ENCODE measurements at places on chromosomes 7 and 10. TPM values are rescaled to one million over a fixed set of nuclear protein-coding genes. Genes with fewer than 3 reads are reported as not detected.

DNA sequence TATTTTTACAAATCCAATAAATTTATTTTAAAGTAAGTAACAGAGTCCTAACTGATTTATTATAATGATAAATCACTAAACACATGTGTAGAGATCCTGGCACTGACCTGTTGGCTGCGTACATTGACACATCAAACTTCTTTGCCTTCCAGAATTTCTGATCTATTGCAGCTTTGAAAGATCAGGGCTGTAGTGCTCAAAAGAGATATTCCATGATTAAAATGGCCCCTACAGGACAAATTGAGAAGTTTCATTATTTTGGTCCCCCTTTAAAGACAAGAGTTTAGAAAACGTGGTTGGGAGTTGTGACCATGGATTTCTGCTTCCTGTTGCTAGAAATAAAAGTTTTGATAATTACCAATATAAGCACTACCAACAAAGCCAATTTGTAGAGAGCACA, 87.7 kb upstream of the PDK4 start:
- H3K27me3 ChIP-seq, result no peaks in the 10 kb centered on the region
- H3K4me3 ChIP-seq, result no peak overlapping the region
- DNase-seq, result peak; percentile 67
- 0 out of 2 replicates have a peak, but pooled peaks cover 3% of the 10 kb centered on the region for H3K4me1 ChIP-seq

DNA sequence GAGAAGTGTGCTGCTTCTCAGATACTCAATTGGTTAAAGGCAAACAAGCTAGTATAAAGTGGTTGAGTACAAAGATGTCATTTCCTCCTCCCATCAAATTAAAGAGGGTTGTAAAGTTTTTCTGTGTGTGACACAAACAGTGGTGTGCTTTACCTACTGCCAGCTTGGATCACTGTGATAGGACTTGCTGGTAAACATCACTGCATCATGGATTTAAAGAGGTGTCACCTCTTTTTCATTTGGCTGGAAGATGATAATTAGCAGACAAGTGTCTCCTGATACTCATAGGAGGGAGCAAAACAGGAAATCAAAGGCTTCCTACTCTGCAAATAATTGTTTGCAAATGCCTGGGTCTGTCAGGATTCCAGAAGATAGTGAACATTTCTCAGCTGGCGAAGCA, 200.5 kb downstream of the MDFIC start:
- no peaks in the 10 kb centered on the region for H3K27me3 ChIP-seq
- no peaks in the 10 kb centered on the region for H3K4me1 ChIP-seq
- no peak overlapping the region for H3K27ac ChIP-seq
- no peak for DNase-seq
- H3K36me3 ChIP-seq, result no peaks in the 10 kb centered on the region
- H3K4me3 ChIP-seq, result no peak overlapping the region

DNA sequence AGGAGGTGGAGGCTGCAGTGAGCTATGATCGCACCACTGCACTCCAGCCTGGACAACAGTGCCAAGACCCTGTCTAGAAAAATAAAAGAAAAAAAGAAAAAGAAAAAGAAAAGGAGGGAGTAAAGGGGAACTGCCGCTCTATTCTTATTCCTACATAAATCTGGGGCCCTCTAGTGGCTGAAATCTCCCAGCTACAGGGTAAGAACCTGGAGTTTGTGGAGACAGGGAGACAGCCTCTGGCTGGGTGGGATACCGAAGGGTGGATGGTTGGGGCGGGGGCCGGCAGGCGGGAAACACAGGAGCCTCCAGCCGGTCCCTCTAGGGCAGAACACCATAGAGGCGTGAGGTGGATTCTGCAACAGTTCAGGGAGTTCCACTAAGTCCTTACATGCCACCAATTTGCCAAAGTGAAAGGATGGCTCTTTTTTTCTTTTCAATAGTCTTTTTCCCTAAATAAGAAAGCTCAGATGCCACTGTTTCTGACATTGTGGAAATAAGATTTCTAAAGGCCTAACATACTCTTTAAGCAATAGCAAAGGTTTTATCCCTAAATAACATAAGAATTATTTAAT, 117.3 kb downstream of the SVIL start:
- H3K4me1 ChIP-seq, result no peaks in the 10 kb centered on the region
- H3K27me3 ChIP-seq, result no peaks in the 10 kb centered on the region
- no peak overlapping the region for H3K27ac ChIP-seq

- H3K4me3 ChIP-seq, result no peak overlapping the region
- no peak overlapping the region for H3K27ac ChIP-seq
- no peaks in the 10 kb centered on the region for H3K4me1 ChIP-seq
- no peaks in the 10 kb centered on the region for H3K36me3 ChIP-seq
These were observed 106.5 kb downstream of the HTR7 start for GRCh38 chr10:90751107-90751997.

GRCh38 chr7:40331915-40332314, 197.1 kb downstream of the SUGCT start:
- no peak overlapping the region for H3K27ac ChIP-seq
- H3K27me3 ChIP-seq, result no peaks in the 10 kb centered on the region
- no peaks in the 10 kb centered on the region for H3K4me1 ChIP-seq
- H3K36me3 ChIP-seq, result no peaks in the 10 kb centered on the region
- DNase-seq, result no peak

DNA sequence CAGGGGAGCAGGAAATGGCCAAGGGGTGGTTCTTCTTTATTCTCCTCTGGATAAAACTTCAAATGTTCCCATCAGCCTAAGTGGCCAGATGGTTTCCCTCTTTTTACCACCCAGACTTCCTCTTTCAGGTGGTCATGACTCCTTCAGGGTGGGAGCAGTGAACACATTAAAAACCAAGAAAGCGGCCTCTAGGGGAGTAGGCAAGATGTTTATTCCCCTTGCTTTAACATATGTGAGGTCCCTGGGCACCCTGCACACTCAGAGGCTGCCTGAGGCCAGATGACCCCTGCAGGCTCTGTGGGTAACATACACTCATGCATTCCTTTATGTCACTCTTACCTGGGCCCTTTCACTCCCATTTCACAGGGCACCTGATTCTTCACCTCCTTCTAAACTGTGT, 357.4 kb downstream of the ABCA13 start:
- no peaks in the 10 kb centered on the region for H3K27me3 ChIP-seq
- no peak for DNase-seq
- no peaks in the 10 kb centered on the region for H3K36me3 ChIP-seq
- H3K4me1 ChIP-seq, result no peaks in the 10 kb centered on the region
- H3K27ac ChIP-seq, result no peak overlapping the region
- H3K4me3 ChIP-seq, result no peak overlapping the region

DNA sequence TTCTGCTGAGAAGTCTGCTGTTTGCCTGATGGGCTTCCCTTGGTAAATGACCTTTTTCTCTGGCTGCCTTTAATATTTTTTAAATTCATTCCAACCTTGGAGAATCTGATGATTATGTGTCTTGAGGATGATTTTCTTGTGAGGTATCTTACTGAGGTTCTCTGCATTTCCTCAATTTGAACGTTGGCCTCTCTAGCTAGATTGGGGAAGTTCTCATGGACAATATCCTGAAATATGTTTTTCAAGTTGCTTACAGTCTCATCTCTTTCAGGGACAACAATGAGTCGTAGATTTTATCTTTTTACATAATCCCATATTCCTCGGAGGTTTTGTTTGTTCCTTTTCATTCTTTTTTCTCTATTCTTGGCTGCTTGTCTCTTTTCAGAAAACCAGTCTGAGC, 208.4 kb downstream of the KIF20B start:
- no peak overlapping the region for H3K27ac ChIP-seq
- H3K36me3 ChIP-seq, result no peaks in the 10 kb centered on the region
- H3K4me3 ChIP-seq, result no peak overlapping the region
- no peaks in the 10 kb centered on the region for H3K27me3 ChIP-seq
- DNase-seq, result no peak

- H3K4me3 ChIP-seq, result no peak overlapping the region
- DNase-seq, result no peak
- no peaks in the 10 kb centered on the region for H3K27me3 ChIP-seq
- H3K27ac ChIP-seq, result no peak overlapping the region
These were observed 4.6 kb downstream of the SLC13A4 start for GRCh38 chr7:135723411-135723810.

- H3K4me1 ChIP-seq, result no peaks in the 10 kb centered on the region
- H3K27ac ChIP-seq, result no peak overlapping the region
- no peak for DNase-seq
- no peak overlapping the region for H3K4me3 ChIP-seq
- H3K27me3 ChIP-seq, result peaks cover 5% of the 10 kb centered on the region
These were observed 58.0 kb upstream of the PRKAR2B start for GRCh38 chr7:106986450-106986977.

GRCh38 chr7:16078076-16078952, 343.0 kb downstream of the CRPPA start:
- H3K27me3 ChIP-seq, result no peaks in the 10 kb centered on the region
- DNase-seq, result peak; percentile 55
- peaks cover 4% of the 10 kb centered on the region for H3K4me1 ChIP-seq
- no peaks in the 10 kb centered on the region for H3K36me3 ChIP-seq
- no peak overlapping the region for H3K4me3 ChIP-seq

- H3K27ac ChIP-seq, result no peak overlapping the region
- H3K36me3 ChIP-seq, result peaks cover 77% of the 10 kb centered on the region
- no peaks in the 10 kb centered on the region for H3K27me3 ChIP-seq
- H3K4me1 ChIP-seq, result peaks cover 6% of the 10 kb centered on the region
These were observed 71.7 kb downstream of the NRBF2 start for GRCh38 chr10:63204667-63205391.

DNA sequence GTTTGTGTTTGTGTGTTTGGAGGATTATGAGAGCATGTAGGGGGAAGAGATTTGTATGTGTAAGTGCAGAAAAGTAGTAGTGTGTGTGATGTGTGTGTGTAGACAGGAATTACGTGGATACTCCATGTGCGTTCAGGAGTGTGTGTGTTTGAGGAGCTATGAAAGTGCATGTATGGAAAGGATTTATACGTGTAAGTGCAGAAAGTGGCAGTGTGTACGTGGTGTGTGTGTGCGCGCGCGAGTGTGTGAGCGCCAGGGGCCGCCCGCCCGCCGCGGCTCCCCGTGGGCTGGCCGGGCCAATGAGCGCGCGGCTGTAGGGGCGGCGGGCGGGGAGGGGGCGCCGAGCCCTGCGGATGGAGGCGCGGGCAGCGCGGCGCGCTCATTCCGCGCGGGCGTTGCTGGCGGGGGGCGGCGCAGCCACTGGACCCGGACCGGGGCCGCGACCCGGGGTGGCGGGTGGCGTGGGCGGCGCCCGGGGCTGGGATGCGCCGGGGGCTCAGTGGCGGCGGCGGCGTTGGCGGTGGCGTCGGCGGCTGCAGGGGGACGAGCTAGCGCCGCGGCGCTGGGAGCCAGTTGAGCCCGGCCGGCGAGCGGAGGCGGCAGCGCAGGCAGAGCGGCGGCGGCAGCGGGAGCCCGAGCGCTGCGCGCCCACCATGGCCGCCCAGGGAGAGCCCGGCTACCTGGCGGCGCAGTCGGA, at the start of gene BICC1:
Gene BICC1, plus strand, starts transcription at position 382 of the 697 bp plus-strand sequence. Its CDS starts 272 bp downstream, at position 654.
- peak within 1 kb of the TSS; percentile 70 for H3K27ac ChIP-seq
- 0 out of 2 replicates have a peak, but pooled peaks cover 2% of the 10 kb centered on the region for H3K27me3 ChIP-seq
- H3K4me3 ChIP-seq, result peak within 1 kb of the TSS; percentile 91
- H3K4me1 ChIP-seq, result peaks cover 9% of the 10 kb centered on the region

DNA sequence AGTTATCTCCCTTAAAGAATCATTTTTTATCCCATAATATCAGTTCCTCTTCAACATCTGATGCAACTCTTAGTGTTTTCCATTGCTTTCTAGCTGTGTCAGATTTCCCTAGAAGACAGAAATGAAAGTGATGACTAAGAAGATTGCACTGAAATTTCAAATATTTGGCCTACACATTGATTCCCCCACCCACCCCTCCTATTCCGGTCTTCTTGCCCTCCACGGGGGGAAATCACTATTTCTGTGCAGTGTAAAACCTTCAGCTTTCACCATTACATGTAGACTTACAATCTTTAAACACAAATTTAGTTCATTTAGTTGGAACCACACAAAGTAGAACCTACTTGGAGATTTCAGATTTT, 63.7 kb upstream of the IL6 start:
- H3K4me3 ChIP-seq, result no peak overlapping the region
- no peak overlapping the region for H3K27ac ChIP-seq
- no peaks in the 10 kb centered on the region for H3K4me1 ChIP-seq
- H3K36me3 ChIP-seq, result no peaks in the 10 kb centered on the region

Gene HOXA9
- total RNA-seq, result 0.30 TPM

Gene NRP1
- 17.2 TPM for total RNA-seq

Gene VAX1
- not detected for total RNA-seq

All from SJCRH30 (cell line).